ENCODE measurements at places on chromosomes 6 and 20.

DNA sequence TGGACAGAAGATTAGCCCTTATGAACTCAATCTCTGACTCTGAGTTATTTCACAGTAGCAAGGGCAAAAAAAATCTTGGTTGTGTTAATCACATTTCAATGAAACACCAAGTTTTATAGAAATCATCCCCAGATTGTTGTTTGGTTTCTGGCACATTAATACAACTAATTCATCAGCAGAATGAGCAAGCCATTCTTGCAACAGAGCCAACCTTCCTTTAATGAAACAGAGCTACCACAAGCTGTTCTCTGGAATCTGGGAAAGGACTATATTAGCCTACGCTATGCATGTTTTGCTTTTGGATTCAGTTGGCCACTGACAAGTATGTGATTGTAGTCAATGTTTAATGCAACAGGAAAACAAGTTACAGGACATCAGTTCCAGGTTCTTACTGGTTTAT is 13.8 kb upstream of the POPDC3 start:
- no peak for DNase-seq

- no peak for DNase-seq
These were observed 264.6 kb upstream of the MAN1A1 start for GRCh38 chr6:119614138-119614537.

- no peak for DNase-seq
These were observed 30.5 kb upstream of the LYRM2 start for GRCh38 chr6:89669002-89669401.

- DNase-seq, result no peak
These were observed 8.0 kb downstream of the MAP3K5 start for GRCh38 chr6:136784271-136784664.

DNA sequence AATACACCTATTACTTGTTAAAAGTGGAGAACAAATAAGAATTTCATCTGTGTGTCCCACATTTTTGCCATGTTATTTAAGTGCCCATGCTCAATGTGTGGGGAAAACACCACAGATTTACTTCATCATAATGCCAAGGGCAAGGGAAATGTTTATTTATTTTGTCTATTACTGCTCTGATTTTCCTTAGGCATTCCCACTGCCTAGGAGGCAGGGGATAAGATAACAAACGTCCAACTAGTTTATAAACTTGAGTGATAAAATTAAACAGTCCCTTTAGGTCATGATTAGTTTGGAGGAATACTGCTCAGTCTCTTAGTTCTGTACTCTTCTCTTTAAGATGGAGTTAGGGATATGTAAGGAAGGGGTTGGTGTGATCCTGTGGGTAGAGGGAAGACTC is 598.4 kb upstream of the MARCKS start:
- no peak for DNase-seq

- DNase-seq, result no peak
These were observed 178.4 kb upstream of the SUPT3H start for GRCh38 chr6:45555981-45556771.

DNA sequence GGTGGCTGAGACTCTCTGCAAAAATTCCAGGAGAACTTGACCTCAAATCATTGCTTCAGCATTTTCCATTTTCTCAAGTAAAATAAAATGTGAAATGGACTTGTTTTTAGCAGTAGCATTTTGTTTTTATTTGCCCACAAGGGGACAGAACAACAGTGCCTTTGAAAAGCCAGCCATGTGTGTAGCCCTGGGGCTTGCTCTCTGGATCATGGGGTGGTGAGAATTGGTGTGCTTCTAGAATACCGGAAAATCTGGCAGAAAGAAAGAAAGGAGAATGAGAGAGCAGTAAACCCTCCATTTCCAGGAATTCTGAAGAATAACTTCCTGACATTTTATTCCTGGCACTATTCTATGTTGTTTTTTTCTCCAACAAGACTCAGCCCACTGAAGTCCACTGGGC is 254.7 kb upstream of the MOCS1 start:
- DNase-seq, result no peak
